PC-3 (cell line): ENCODE measurements at places on chromosomes 1 and 21. TPM values are rescaled to one million over a fixed set of nuclear protein-coding genes. Genes with fewer than 3 reads are reported as not detected.

CLDN17 gene
- total RNA-seq: not detected in 2 replicates

- no peaks in the 10 kb centered on the region for H3K36me3 ChIP-seq
- no peak for DNase-seq
- H3K4me3 ChIP-seq: no peak overlapping the region
- no peak overlapping the region for H3K27ac ChIP-seq
These were observed 65.2 kb upstream of the GFI1 start for GRCh38 chr1:92551916-92552315.

ITLN2 gene
- not detected in 2 replicates for total RNA-seq

GRCh38 chr21:33127154-33127867 lies 57.4 kb downstream of the OLIG1 start:
- H3K36me3 ChIP-seq: no peaks in the 10 kb centered on the region
- no peak overlapping the region for H3K27ac ChIP-seq
- peak overlapping the region; percentile 39; the same call in 1 of the 2 replicates for H3K4me3 ChIP-seq
- H3K4me1 ChIP-seq: no peaks in the 10 kb centered on the region

DNA sequence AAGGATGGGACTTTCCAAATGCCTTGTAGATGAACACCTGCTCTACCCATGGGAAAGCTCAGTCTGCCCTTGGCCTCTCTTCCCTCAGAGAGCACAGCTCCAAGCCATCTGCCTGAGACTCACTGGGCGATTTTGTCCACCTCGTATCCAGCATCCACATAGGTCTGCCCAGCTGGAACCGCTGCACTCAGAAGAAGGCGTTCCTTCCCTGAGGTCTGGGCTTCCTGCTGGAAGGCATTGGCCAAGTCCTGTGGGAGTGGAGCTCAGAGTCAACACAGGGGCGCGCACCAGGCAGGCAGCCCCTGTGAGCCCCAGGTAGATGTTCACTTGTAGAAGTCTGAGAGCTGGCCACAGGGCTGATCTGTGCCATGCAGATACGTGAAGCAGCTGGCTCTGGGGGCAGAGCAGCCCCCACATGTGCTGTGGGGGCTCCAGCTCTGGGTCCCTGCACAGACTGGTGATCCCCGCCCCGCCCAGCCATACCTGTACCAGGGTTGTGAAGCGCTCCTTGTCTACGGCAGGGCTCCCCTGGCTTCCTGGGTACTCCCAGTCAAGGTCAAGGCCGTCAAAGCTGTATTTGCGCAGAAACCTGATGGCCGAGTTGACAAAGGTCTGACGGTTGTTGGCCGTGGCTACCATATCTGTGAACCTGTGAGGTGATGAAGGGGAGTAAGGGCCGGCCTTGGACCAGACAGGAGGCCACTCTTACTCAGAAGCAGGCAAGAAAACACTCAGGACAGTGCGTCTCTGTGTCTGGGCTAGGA lies 6.3 kb downstream of the CHIT1 start:
- no peak for DNase-seq
- H3K27me3 ChIP-seq: peaks cover 92% of the 10 kb centered on the region
- H3K36me3 ChIP-seq: no peaks in the 10 kb centered on the region
- no peak overlapping the region for H3K27ac ChIP-seq
- H3K4me3 ChIP-seq: no peak overlapping the region

DNA sequence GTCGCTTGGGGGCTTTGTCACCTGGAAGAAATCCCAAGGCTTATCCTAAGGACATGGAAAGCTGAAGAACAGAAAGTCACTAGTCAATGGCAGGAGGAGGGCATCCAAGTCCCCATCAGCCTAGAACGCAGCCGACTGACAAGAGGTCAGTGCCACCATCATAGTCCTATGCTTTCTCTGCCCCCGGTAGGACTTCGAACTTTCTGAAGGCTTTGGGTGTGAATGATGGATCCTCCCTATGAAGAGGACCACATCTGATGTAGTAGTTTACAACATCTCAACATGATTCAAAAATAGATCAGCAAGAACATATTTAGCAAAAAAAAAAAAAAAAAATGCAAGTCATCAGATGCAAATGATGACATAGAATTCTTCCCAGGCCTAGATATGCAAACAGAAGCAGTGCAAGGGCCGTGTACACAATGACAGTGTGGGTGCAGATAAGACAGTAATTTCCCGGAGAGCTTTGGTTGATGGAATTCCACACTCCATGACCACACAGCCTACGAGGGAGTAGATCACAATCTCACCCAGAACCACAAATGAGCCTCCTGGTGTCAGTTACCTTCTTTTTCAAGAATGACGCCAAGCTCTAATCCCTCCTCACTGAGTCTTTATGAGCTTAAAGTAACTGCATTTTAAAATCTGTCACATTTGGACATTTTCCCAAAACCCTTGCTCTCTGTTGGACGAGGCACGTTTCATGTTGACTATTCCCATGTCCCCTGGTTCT lies 88.2 kb downstream of the PSMG1 start:
- H3K27me3 ChIP-seq: no peaks in the 10 kb centered on the region
- H3K36me3 ChIP-seq: no peaks in the 10 kb centered on the region
- peak overlapping the region; percentile 31; the same call in 1 of the 2 replicates for H3K27ac ChIP-seq
- DNase-seq: peak; percentile 46
- H3K4me3 ChIP-seq: no peak overlapping the region
- no peaks in the 10 kb centered on the region for H3K4me1 ChIP-seq

DNA sequence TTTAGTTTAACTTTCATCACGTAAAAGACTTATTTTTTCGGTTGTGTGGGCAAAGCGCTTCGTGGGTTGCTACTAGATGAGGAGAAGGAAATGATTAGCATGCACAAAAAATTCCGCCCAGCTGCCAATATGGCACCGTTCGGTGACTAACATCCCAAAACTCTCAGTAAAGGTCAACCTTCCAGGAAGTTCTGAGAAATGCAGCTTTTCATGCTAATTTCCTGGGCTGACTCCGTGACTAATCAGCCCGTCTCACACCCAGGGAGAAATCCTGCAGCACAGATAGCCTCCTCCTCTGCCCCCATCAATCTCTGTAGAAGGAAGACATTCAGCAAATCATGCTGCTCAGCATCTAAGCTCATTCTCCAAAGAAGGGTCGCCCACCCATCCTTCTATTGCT lies 34.1 kb downstream of the TMCO4 start:
- peak overlapping the region; percentile 90 for H3K27ac ChIP-seq
- H3K4me3 ChIP-seq: no peak overlapping the region
- peak; percentile 94 for DNase-seq
- peaks cover 29% of the 10 kb centered on the region for H3K4me1 ChIP-seq

GRCh38 chr1:5067246-5067645 lies 412.8 kb downstream of the AJAP1 start:
- H3K27me3 ChIP-seq: no peaks in the 10 kb centered on the region
- no peak overlapping the region for H3K27ac ChIP-seq
- no peak overlapping the region for H3K4me3 ChIP-seq

- no peaks in the 10 kb centered on the region for H3K4me1 ChIP-seq
- H3K27me3 ChIP-seq: no peaks in the 10 kb centered on the region
- H3K4me3 ChIP-seq: no peak overlapping the region
- H3K27ac ChIP-seq: no peak overlapping the region
- no peak for DNase-seq
These were observed 19.7 kb upstream of the AHCTF1 start for GRCh38 chr1:246951413-246951812.

GRCh38 chr1:11071463-11072215 lies 11.8 kb upstream of the SRM start:
- DNase-seq: no peak
- H3K27ac ChIP-seq: no peak overlapping the region
- peaks cover 63% of the 10 kb centered on the region for H3K36me3 ChIP-seq
- no peaks in the 10 kb centered on the region for H3K4me1 ChIP-seq
- no peak overlapping the region for H3K4me3 ChIP-seq

DNA sequence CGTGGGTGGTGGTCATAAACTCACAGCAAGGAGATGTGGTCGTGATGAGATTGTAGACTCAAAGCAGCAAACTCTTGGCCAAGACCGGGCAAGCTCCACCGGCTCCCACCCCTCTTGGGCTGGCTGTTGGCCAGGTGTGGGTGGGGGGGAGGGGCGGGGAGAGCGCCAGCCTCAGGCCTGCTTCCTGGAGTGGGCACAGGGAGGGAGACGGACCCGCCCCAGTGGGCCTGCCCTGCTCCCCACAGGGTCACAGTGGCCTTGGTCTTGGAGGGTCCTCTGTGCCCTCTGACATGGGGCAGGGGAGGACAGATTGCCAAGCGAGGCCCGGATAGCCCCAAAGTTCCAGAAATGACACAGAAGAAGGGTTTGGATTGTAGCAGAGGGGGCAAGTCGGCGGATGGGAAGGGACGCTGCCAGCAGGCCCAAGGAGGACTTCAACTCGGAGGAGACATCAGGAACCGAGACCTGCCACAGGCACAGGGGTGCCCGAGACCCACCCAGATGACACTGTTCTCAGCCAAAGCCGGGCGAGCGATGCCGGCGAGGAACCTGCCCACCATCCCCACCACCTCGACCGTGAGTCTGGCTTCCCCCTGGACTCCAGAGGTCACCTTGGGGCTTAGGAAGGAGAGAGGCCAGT lies 85.4 kb upstream of the ACTRT2 start:
- no peak for DNase-seq
- H3K4me1 ChIP-seq: no peaks in the 10 kb centered on the region
- H3K4me3 ChIP-seq: no peak overlapping the region
- H3K36me3 ChIP-seq: no peaks in the 10 kb centered on the region

PROX1 gene
- total RNA-seq: 0.12 TPM in 1 of 2 replicates, not detected in the other

- H3K4me1 ChIP-seq: no peaks in the 10 kb centered on the region; the same call in 1 of the 2 replicates
- DNase-seq: peak; percentile 31
- no peak overlapping the region for H3K27ac ChIP-seq
- H3K27me3 ChIP-seq: no peaks in the 10 kb centered on the region
- no peaks in the 10 kb centered on the region for H3K36me3 ChIP-seq
These were observed 275.9 kb downstream of the LRRC40 start for GRCh38 chr1:69929308-69930057.

- no peaks in the 10 kb centered on the region for H3K36me3 ChIP-seq
- DNase-seq: no peak
- no peak overlapping the region for H3K4me3 ChIP-seq
- H3K27me3 ChIP-seq: peaks cover 19% of the 10 kb centered on the region; the same call in 1 of the 2 replicates
- H3K27ac ChIP-seq: no peak overlapping the region
- H3K4me1 ChIP-seq: no peaks in the 10 kb centered on the region
These were observed 29.3 kb downstream of the SLC5A9 start for GRCh38 chr1:48251821-48252220.

DNA sequence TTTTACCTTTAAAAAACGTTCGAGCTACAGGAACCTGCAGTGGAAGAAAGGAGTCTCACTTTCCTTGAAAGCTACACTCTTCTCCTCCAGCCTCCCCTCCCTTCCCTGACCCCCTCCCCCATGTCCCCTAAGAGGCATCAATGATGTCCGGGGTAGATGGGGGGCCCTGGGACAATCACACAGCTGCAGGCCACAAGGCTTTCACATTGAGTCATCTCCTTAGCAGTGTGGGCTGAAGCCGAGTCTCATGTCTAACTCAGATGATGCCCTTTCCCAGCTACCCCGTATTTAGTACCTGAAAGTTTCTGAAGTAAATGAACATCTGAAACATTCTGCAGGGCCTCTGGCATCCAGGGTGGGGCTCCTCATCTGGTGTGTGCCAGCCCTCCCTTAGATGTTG lies 6.3 kb upstream of the GPR25 start:
- H3K4me3 ChIP-seq: no peak overlapping the region
- H3K36me3 ChIP-seq: no peaks in the 10 kb centered on the region
- no peak for DNase-seq
- no peaks in the 10 kb centered on the region for H3K4me1 ChIP-seq

TDRD5 gene
- total RNA-seq: not detected in 2 replicates

DNA sequence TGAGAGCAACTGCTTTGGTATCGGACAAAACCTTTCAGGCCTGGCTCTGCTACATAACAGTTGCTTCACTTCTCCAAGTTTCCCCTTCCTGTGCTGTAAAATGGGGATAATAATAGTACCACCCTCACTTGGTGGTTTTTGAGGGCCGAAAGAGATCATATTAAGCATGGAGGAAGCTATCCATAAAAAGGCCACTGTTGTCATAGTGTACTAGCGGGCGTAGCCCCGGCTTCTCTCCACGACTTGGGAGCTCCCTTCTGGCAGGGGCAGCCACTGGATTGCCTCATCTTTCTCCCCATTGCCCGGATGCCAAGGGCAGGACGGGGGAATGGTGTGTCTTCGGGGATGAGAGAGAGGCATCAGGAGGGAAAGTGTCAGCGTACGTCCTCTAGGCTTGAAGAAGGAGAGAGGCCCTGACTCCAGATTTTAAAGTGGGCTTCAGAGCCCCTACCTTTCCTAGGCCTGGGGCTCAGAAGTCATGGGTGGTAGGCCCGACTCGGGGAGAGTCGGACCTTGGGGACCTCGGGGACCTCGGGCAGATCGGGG lies 548 bp upstream of the MFSD2A start:
- no peak for DNase-seq
- no peaks in the 10 kb centered on the region for H3K27me3 ChIP-seq
- H3K27ac ChIP-seq: no peak overlapping the region
- H3K4me1 ChIP-seq: peaks cover 17% of the 10 kb centered on the region
- H3K36me3 ChIP-seq: 0 out of 2 replicates have a peak, but pooled peaks cover 4% of the 10 kb centered on the region

PADI2 gene
- 2.4 and 3.2 TPM in 2 replicates for total RNA-seq

DNA sequence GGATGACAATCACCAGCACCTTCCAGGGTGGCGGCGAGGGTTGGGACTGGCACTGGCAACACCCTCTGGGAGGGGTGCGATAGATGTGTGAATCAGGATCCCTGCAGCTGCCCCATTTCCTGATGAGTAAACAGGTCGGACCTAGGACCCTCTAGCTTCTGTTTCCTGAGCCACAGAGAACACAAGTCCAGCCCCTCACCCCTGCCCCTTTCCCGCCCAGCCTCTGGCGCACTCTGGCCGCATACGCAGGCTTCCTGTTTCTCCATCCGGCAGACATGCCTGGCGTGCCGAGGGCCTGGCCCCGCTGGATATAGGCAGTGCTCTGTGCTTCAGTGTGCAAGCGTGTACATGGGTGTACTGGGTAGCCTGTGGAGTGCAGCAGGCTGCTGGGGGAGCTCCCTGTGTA lies 4.6 kb downstream of the PEAR1 start:
- H3K27ac ChIP-seq: peak overlapping the region; percentile 81
- no peak overlapping the region for H3K4me3 ChIP-seq
- no peaks in the 10 kb centered on the region for H3K27me3 ChIP-seq
- peak; percentile 47 for DNase-seq
- no peaks in the 10 kb centered on the region for H3K36me3 ChIP-seq
- H3K4me1 ChIP-seq: peaks cover 34% of the 10 kb centered on the region

LORICRIN gene
- total RNA-seq: not detected in 2 replicates

GRCh38 chr1:82849460-82849859 lies 1048.7 kb downstream of the ADGRL2 start:
- DNase-seq: no peak
- no peaks in the 10 kb centered on the region for H3K36me3 ChIP-seq
- H3K4me1 ChIP-seq: no peaks in the 10 kb centered on the region
- H3K4me3 ChIP-seq: no peak overlapping the region

- H3K27ac ChIP-seq: no peak overlapping the region
- H3K4me3 ChIP-seq: no peak overlapping the region
- peaks cover 56% of the 10 kb centered on the region for H3K36me3 ChIP-seq
- no peaks in the 10 kb centered on the region for H3K27me3 ChIP-seq
These were observed 67.6 kb downstream of the PLPP3 start for GRCh38 chr1:56511766-56512165.

CFHR1 gene
- not detected in 2 replicates for total RNA-seq

GRCh38 chr1:10084045-10084444 lies 51.3 kb downstream of the UBE4B start:
- H3K27me3 ChIP-seq: no peaks in the 10 kb centered on the region
- no peak for DNase-seq
- H3K4me1 ChIP-seq: no peaks in the 10 kb centered on the region
- H3K36me3 ChIP-seq: peaks cover 4% of the 10 kb centered on the region; the same call in 1 of the 2 replicates
- no peak overlapping the region for H3K4me3 ChIP-seq

GRCh38 chr21:36704958-36705678 lies 6.2 kb downstream of the SIM2 start:
- no peak for DNase-seq
- peaks cover 23% of the 10 kb centered on the region for H3K36me3 ChIP-seq
- H3K27me3 ChIP-seq: no peaks in the 10 kb centered on the region
- H3K27ac ChIP-seq: no peak overlapping the region

- H3K27me3 ChIP-seq: no peaks in the 10 kb centered on the region
- peaks cover 25% of the 10 kb centered on the region for H3K4me1 ChIP-seq
- no peaks in the 10 kb centered on the region for H3K36me3 ChIP-seq
- H3K4me3 ChIP-seq: no peak overlapping the region
- no peak for DNase-seq
These were observed 2.5 kb downstream of the GPR3 start for GRCh38 chr1:27394925-27395324.
